CD4-positive, alpha-beta T cell treated with Interleukin-15 for 4 hours (primary cell): ENCODE measurements at places on chromosomes 7 and 10.

DNA sequence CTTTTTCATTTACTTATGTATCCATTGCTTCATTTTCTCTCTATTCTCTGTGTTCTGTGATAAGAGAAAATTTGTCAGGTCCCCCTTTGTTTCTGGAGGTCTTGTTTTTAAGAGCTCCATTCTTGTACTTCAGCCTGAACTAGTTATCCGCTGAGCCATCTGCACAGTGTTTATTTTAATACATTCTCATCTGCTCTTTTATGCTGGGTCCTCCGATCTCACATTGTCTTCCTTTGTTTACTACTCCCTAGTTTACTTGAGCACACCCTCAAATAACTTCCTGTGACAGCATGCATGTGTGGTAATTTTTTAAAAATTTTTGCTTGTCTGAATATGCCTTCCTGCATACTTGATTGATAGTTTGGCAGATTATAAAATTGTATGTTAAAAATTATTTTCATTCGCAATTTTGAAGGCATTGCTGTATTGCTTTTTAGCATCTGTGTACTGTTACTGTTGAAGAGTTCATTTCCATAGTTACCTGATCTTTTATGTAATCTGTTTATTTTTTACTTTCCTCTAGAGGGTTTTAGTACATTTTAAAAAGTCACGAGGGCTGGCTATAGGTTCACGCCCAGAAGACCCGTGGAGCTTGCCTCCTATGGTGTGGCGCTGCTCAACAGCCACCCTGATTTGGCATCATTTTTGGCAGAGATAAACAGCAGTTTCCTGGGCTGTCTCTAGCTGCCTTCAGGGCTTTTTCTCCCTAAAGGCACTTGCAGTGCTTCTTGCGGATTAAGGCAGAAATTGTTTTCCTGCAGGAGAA, 31.9 kb downstream of the RSBN1L start:
- DNase-seq, result no peak

DNA sequence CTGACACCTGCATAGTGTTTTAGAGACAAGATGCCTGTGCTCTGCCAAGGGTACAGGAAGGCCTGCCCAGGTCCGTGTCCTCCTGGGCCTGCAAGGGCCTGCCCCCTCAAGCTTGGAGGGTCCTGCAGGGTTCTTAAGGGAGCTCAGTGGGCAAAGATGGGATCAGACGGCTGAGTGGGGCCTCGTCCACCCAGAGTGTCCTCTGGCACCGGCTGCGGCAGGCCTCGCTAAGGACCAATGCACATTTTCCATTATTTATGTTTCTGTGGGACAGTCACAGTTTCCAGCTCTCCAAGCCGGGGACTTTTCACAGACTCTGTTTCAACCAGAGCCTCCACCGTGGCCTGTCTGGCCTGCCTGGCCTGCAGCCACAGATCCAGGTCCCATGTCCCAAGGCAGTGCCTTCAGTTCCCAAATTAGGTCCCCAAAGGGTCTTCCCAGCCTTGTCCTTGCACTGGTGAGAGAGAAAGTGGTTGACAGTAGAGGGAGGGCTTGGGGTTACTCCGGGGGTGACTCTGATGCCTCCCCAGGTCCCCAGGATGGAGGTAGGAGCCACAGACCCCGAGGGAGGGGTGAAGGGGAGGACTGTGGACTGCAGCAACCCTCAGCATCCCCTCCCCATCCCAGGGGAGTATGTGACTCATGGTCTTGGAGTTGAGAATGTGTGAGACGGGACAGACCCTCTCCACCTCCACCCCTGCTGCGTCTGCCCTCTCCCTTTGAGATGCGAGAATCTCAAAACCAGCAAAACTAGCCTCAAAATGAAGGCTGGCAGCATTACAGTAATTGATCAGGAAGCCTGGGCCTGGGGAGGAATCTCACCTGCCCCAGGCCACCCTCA, 14.8 kb downstream of the MYL10 start:
- DNase-seq, result no peak

DNA sequence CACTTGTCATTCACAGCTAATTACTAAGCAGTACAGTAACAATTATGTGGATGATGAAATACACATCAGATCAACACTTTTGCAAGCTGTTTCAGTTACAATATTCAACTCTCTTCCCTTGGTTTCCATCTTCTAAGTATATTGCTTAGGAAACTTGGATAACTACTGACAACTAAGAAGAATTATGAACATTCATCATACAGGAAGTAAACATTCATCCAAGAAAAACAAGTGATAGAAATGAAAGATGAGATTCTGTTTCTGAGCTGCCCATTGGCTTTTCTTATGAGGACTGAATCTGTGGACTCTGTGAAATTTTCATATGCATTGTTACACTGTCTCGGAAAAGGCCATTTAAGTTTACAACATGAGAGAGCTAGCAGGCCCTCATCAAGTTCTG, 240.2 kb downstream of the PRKG1 start:
- DNase-seq, result no peak

DNA sequence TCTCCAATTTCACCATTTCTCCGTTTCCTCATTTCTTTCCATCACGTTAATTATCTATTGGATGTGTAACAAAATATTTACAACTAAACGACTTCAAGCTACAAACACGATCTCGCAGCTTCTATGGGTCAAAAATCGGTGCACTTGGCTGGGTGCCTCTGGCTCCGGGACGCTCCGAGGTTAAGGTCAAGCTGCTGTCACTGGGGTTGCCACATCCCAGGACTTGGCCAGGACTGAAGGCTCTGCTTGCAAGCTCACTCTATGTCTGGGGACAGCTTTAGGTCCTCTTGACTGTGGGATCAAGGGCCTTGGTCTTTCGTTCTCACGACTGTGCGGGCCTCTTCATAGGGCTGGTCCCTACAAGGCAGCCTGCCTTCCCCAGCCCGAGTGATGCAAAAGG, 159.7 kb downstream of the CCDC3 start:
- DNase-seq, result no peak

DNA sequence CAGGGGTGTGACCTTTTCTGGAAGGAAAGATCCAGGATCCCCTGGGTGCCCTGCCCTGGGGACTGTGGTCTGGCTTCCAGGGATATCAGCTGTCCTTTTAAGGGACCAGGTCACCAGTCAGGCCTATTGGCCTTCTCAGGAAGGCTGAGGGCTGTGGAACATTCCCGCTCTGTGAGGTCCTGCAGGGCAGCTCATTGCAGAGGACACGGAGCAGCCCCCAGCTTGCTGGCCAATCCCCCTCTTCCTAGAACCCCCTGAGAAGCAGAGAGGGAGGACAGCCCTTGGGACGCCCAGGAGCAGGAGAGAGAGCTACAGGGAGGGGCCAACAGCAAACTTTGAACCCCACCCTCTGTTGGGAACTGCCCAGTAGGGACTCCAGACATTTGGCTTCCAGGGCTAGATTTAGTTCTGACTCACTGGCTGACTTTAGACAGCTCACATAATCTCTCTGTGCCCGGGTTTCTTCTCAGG, 67.9 kb upstream of the COL13A1 start:
- no peak for DNase-seq

DNA sequence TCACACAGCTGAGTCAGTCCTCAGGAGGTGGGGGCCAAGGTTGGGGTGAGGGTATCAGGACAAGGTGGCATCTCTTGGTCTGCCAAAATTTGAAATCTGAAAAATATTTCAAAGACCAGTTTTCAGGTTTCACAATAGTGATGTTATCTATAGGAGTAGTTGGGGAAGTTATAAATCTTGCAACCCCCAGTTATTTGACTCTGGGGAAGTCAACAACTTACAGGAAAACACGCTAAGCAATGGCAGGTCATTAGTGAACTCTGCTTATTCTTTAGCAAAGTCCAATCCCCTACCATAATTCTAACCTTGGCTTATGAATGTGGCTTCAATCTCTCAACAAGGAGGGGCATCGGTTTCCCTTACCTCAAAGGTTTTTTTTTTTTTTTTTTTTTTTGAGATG, 94.9 kb downstream of the MARCHF5 start:
- DNase-seq, result no peak

DNA sequence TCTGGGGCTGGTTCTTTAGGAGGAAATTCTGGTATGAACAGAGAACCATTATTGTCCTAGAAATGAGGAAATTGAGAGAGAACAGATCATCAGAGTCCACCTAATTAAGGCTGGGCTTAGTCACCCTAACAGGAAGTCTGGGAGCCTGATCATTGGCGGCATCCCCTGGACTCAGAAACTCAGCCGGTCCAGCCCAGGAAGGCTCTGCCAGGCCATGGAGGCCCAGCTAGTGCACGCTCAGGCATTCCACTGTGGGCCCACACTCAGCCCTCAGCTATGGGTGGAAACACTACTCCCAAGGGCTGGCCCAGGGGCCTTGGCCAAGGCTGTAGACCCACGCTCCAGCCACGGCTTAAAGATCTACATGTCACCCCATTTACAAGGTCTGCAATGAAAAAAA, 109.2 kb downstream of the PTPN20 start:
- no peak for DNase-seq
